ENCODE measurements at places on chromosomes 1 and 21.
A peak's percentile ranks its signal among the peaks of the same experiment; 100 is the strongest.

DNA sequence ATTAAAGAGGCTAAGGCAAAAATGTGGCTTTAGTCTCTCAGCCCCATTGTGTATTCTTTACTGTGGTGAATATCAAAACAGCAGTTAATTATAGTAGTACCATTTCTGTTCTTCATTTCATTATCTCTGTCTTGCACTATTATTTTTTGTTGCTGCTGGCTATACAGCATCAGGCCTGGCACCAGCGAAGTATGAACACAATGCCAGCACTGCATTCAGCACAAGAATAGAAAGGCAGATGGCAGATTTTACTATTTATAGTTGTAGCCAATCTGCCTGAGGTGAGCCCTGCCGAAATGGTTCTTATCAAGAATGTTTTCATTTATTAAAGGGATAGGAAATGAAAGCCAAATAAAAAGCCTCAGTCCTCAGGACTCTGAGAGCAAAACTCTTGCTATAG is 72.1 kb downstream of the GPR52 start:
- no peak for DNase-seq

DNA sequence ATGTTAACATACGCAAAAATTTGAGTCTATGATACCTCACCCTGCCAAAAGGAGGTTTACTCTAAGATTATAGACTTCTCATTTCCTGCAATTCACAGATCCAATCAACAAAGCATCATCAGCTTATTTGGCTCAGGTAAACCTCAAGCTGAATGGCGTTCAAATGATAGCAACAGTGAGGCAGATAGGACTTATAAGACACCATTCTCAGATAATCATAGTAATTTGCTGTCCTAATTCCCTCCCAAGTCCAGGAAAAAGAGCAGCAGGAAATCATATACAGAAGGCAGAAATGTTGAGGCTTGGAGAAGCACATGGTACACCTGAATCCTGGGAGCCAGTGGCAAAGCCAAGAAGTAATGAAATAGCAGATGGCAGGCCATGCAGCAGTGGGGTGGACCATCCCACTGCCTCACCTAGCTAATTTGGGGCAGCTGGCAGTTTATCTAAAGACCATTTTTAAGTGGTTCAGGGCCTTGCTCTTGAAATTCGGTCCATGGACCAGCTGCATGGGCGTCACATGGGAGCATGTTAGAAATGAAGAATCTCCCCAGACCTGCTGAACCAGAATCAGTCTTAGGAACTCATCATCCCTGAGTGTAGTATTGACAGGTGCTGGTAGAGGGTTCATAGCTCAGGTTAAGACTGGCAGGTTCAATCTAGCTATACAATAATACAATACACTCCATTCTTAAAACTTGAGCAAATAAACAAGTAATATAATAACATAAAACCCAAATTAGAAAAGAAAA is 57.7 kb downstream of the ASTN1 start:
- DNase-seq = peak; percentile 39

GRCh38 chr1:36778740-36779139 is 255.6 kb downstream of the GRIK3 start:
- DNase-seq = no peak

- DNase-seq = no peak
Measured at GRCh38 chr1:90925928-90926869, 95.6 kb downstream of the ZNF644 start.

- peak; percentile 86 for DNase-seq
Measured at GRCh38 chr1:205497351-205497750, 7.1 kb upstream of the CDK18 start.

DNA sequence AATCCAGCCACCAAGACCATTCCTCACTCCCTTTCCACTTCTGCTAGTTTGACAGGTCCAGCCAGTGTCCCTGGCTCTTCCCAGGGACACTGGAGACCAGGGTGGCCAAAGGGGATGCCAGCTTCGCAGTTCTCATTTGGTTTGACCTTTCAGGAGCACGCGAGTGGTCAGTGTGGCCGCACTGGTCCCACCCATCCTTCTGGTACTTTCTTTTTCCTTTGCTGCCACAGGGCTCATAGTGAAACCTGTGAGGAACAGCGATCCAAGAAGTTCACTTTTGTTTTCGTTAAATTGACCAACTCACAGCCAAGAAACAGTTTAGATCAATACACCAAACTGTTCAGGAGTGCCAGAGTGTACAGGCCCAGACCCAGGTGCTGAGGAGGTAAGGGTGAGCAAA is 14.4 kb upstream of the EVA1B start:
- DNase-seq = no peak

- DNase-seq = peak; percentile 37
Measured at GRCh38 chr1:90834886-90835660, 118.0 kb upstream of the BARHL2 start.

GRCh38 chr1:201707656-201708055 is 121.3 kb upstream of the IPO9 start:
- no peak for DNase-seq

- DNase-seq = no peak
Measured at GRCh38 chr1:11806307-11806936, 431 bp downstream of the CLCN6 start.

DNA sequence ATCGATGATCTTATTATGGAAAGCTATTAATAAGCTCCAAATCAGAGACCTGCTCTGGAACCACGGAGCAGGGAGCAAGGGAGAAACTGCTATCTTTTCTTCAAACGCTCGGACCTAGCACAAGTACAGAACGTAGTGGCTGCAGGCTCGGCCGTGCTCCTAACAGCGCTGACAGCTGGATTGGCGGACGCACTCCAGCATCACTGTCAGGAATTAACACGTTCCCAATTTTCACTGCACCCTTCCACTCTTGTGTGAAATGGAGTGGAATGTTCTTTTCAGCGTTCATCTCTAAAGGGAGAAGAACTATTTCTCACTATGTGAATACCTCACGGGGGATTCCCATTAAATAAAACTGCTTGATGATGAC is 106.9 kb downstream of the ZNF281 start:
- DNase-seq = no peak

- DNase-seq = no peak
Measured at GRCh38 chr1:176702901-176703300, 239.9 kb downstream of the PAPPA2 start.

- DNase-seq = no peak
Measured at GRCh38 chr1:221712198-221712684, 29.6 kb downstream of the DUSP10 start.
